Kidney capillary endothelial cell (primary cell): ENCODE measurements at places on chromosomes 16 and 17.
A peak's percentile ranks its signal among the peaks of the same experiment; 100 is the strongest.

DNA sequence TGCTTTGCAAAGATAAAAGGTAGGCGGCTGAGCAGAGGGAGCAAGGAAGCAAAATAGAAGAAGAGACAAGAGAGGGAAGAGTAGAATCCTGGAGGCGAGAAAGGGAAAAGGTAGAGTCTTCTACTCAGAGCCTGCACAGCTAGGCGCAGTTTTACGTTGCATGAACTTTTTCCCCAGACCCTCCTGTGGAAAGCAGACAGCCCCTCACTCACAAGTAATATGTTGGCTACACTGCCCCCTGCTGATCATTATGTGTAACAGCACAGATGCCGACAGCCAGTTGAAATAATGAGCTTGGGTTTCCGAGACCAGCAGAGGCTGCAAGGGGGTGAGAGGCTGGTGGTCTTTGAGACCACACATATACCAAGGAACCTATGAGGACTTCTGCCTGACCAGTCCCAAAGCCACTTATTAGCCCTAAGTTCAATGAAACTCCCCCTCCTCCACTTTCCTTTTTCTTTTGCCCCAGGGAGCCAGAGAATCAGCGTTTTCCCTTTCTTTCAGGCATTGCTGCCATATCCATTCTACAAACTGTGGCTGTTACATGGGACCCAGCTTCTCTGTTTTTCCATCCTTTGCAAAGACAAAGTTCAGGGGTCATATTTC lies 22.5 kb upstream of the CMTR2 start:
- peak; percentile 6 for DNase-seq

DNA sequence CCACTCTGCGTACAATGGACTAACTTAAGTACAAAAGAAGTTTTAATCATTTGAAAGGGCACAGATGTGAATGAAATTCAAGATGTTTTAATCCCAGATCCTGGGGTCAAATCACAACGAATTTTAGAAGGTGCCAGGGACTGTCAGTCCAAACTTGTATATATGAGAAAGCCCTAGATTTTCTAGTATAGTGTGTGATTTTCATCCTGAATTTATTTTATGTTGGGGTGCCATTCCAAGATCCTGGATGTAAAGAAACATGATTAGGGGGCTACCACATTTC lies 64.3 kb downstream of the TUBD1 start:
- no peak for DNase-seq

GRCh38 chr17:60606036-60606435 lies 6.0 kb downstream of the PPM1D start:
- DNase-seq = no peak

GRCh38 chr16:48087639-48088038 lies 68.2 kb downstream of the ABCC12 start:
- no peak for DNase-seq

GRCh38 chr16:47037396-47037745 lies 63.9 kb upstream of the DNAJA2 start:
- peak; percentile 10 for DNase-seq

- DNase-seq = no peak
Measured at GRCh38 chr17:81428948-81429774, 33.9 kb downstream of the BAHCC1 start.

DNA sequence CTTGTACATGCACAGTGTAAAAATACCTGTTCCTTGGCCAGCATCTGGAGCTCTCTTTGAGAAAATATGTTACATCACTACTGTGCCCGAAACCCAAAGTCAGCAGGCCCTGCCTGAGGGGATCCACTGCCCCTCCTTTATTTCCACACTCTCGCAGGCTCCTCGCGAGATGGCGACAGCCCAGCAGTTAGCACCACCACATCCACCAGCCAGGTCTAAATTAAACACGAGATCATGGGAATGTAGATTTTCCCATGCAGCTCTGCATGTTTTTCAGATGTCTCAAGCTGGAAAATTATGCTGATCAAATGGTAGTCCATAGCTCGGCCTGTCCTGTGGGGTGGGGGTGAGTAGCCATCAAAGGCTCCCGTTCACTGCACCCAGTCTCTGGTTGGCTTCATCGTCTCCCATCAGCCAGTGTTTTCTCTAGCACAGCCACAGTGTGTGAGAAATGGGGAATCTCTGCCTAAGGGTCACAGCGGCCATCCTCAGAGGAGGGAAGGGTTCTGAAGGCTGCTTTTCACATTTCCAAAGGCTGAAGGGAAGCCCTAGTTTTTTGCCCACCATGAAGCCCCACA lies 34.7 kb downstream of the EPN2 start:
- no peak for DNase-seq

- DNase-seq = no peak
Measured at GRCh38 chr16:83911290-83911689, 12.4 kb downstream of the MLYCD start.

- DNase-seq = no peak
Measured at GRCh38 chr17:61578645-61579044, 12.4 kb downstream of the NACA2 start.
